Stimulated activated CD8-positive, alpha-beta memory T cell treated with anti-CD3 and anti-CD28 coated beads, Interleukin-4, amount 100 ng/mL, for 1 hour (primary cell): ENCODE measurements at places on chromosomes 1 and 21.

DNA sequence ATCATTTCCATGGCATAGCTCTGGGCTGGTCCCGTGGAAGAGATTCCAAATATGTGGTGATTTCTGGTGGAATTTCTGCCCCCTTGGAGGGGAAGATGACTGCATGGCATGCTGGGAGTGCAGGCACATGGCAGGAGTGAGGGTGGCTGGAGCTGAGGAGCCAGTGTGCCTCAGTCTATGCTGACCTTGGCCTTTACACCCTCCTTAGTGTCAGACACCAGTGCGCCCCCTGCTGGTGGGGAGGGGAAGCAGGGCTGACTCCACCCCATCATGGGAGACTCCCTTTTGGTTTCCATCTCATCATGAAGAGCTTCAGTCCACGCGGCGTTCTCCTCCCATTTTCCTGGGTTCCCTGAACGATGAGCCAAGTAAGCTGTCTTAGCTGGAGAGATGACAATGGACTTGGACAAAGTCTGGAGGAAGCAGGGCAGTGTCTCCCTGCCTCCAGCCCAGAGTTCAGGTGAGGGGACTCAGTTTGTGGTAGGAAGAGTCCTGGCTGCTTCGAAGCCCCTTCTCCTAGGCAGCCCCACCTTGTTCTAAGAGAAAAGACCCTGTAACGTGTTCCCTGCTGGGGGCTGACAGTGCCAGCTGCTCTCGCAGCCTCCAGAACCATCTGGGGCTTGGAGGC, 10.3 kb downstream of the ALX3 start:
- DNase-seq = peak; percentile 43

DNA sequence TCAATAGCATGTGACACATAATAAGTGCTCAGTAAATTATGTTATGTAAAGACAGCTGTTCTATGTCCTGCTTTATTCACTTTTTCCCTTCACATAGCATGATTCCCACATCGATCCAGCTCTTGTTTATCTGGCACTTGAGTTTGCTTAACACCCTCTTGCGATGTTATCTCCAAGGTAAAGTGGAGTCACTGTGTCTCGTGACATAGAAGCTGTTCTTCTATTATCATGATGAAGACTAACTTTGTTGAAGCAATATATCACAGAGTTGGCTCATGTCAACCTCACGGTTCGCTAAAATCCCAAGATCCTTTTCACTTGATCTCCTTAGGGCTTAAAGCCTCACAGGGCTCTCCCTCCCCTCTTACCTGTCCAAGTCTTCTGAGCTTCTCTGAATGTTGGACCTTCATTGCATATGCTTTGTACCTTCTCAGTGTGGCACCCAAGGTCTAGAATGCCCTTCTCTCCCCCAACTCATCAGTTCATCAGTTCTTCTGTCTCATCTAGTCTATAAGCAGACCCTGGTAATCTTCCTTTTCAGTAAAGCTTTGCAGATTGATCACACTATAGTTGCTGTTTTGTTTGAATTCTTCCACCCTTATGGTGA, 38.0 kb downstream of the PLXNA2 start:
- DNase-seq = no peak

DNA sequence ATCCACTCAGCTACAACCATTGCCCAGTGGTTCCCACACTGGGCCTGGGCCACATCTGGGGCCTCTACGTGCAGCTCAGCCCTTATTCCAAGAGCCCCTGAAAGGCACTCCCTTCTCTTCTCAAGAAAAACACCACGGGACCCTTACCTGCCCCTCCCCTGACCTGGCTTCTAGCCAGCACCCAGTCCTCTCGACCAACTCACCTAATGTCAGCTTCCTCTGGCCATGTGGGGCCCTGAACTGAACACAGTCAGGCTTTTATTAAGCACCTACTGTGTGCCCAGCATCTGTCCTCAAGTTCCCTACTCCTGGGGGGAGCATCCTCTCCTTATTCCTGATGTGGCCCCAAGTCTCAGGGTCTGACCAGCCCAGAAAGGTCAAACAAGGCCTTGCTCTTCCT, 208.4 kb downstream of the MATN1 start:
- DNase-seq = no peak

DNA sequence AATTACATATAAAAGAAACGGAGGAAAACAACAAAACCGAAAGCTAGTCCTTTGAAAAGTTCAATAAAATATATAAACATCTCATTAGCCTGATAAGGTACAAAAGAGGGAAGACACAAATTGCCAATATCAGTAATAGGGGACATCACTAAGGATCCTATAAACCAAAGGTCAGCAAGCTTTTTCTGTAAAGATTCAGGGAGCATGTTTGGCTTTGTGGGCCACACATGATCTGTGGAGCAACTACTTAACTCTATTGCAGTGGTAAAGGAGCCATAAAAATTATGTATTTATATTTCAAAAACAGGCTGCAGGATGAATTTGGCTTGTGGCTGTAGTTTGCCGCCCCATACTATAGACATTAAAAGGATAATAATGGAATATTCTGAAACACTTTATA, 5.5 kb upstream of the NSUN4 start:
- no peak for DNase-seq

DNA sequence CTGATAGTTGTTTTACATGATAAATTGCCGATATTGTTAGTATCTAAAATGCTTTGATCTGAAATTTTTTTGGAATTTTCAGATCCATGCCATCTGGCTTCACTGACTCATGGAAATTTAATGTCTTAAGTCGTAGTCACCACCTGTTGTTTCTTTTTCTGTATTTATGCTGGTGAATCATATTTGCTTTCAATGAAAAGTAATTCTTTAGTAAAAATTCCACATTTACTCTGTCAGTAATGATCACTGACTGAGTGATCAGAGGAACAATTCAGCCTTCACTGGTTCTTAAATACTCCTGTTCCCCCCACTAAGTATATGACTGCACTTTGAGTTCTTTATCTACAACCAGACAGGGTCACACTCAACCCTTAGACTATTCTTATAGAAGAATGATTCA, 185.6 kb upstream of the NRIP1 start:
- DNase-seq = no peak

DNA sequence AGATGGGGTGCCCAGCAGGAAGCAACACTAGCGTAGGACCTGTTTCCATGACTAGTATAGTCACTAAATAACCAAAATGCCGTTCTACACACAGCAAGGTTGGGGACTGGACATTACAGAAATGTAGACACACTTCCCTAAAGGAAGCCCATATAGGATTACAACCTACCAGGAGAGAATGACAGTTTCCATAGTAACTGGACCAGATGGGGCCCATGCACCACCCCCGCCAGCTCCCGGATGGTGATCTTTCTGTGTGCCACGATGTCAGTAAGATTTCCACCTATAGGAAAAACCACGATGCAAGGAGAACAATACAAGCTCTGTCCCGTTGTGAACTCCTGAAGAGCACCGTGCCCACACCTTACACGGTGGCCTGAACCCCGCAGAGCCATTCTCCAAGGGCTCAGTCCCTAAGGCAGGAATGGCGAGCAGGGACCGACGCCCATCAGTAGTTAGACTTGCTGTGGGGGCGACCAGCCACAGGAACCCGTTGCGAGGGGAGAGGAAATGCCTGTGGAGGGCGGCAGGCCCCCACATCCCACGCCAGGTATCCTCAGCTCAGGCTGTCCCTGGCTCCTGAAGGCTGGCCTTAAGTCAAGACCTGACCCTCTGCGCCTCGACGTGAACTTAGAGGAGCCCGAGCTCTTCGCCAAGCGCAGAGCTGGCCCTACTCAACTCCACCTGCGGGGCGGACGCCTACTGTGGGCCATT, 13.6 kb upstream of the CEP85 start:
- no peak for DNase-seq

GRCh38 chr1:29974316-29974724, 738.0 kb downstream of the PTPRU start:
- no peak for DNase-seq

DNA sequence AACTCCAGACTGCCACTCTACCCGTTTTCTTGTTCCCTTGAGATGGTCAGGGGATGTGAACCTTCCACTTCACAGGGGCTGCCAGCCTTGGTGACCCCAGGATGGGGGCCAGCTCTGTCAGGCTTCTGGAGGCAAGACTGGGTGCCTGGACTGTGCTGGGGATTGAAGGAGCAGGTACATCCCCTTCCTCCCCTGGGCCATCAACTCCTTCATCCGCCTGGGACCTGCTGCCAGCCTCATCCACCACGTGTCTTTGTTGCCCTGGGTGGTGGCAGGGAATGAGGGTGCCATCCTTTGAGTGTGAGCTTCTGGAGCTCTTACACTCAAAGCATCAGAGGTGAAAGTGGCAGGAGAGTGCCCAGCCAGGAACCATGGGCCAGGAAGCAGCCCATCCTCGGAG, 139.6 kb downstream of the IGSF21 start:
- DNase-seq = no peak

- DNase-seq = no peak
Measured at GRCh38 chr1:39981385-39981784, 26.4 kb downstream of the MFSD2A start.

DNA sequence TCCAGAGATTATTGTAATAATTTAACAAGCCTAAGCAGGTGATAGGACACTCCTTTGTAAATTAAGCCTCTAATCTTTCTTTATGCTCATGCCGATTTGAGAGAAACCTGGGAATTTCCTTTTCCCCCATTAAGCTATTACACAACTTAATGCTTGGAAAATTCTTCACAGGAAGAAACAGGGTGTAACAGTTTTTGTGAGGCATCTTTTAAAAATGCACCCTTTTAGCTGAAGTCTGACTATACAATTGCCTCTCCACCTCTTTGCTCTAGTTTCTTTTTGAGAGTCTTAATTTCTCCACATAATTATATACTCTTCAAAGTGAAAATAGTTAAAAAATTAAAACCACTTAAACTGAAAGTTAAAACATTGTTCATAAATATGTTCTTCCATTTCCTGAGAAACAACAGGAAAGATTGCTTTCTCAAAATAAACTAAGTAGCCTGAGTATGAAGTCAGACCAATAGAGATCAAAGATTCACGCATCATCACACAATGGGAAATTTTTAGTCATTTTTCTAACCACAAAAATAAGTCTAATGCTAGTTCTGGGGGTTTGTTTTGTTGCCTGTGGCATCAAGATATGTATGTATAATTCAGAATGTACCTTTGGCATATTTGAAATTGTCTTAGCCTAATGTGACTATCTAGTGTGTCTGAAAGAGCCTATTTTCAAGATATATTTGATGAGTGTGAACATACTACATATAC, 34.7 kb downstream of the LRRC8D start:
- DNase-seq = no peak

- DNase-seq = no peak
Measured at GRCh38 chr1:43425045-43425444, 28.7 kb downstream of the HYI start.

- no peak for DNase-seq
Measured at GRCh38 chr1:22489278-22489677, 37.6 kb downstream of the ZBTB40 start.

- no peak for DNase-seq
Measured at GRCh38 chr1:231194843-231195516, 33.1 kb downstream of the TRIM67 start.

- no peak for DNase-seq
Measured at GRCh38 chr1:12163210-12163609, 3.6 kb upstream of the TNFRSF1B start.

GRCh38 chr1:164950541-164950986, 391.6 kb downstream of the PBX1 start:
- no peak for DNase-seq

DNA sequence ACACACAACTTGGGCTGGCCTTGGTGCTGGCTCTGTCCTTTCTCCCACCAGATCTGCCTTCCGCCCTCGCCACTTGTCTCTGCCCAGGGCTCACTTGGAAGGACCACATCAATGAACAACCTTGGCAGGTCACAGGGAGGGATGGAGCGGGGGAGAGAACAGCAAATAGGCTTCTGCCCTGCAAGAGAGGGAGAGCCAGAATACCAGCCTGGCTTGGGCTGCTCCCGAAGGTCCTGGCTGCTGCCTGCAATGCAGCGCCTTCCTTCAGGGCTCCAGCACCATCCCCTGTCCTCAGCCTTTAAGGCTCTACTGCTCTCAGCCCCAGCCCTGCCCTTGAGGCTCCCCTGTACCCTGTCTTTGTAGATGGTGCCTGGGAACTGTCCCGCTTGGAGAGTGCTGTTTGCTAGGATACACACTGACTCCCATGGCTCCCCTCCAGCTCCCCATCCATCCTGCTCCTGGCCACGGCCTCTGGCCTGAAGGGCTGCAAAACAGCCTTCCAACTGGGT, 43.8 kb downstream of the HIVEP3 start:
- no peak for DNase-seq

DNA sequence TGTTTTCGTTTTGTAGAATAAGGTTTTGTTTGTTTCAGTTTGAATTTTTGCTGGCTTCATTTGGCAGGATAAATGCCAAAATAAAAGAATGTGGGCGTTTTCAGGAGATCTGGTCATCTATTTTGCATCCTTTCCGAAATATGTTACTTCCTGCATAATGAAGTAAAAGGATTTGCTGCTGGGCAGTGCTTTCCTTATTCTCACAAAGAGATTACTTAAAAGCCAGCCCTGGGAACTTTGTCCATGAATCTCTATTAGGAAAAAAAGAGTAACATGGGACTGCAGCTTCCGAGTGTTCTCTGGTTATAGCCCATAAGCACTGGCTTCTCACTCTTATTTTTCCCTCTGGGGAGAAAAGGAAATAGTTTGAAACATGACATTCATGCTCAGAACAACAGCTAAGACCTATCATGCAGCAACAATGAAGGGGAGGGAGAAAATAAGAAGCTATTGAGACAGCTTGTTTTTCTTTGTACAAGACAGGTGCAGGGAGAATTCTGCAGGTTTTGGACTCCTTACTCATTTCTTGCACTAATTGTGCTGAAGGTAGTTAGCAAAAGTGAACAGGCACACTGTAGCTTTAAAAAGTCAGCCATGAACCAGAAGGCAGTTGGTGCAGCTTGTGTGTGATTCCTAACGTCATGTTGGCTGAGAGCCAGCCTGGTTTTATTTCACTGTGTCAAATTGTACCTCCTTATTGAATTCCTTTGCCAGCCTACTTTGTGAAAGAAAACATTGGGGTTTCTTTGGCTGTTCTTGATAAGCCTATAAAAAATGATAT, at the start of gene SAMD13:
Gene SAMD13 (plus strand): TSS at position 705 of the 781 bp plus-strand sequence. CDS start 1,527 bp downstream, outside the sequence.
- DNase-seq = no peak

GRCh38 chr1:13700521-13701270, 708 bp downstream of the PRDM2 start:
- DNase-seq = peak; percentile 6

DNA sequence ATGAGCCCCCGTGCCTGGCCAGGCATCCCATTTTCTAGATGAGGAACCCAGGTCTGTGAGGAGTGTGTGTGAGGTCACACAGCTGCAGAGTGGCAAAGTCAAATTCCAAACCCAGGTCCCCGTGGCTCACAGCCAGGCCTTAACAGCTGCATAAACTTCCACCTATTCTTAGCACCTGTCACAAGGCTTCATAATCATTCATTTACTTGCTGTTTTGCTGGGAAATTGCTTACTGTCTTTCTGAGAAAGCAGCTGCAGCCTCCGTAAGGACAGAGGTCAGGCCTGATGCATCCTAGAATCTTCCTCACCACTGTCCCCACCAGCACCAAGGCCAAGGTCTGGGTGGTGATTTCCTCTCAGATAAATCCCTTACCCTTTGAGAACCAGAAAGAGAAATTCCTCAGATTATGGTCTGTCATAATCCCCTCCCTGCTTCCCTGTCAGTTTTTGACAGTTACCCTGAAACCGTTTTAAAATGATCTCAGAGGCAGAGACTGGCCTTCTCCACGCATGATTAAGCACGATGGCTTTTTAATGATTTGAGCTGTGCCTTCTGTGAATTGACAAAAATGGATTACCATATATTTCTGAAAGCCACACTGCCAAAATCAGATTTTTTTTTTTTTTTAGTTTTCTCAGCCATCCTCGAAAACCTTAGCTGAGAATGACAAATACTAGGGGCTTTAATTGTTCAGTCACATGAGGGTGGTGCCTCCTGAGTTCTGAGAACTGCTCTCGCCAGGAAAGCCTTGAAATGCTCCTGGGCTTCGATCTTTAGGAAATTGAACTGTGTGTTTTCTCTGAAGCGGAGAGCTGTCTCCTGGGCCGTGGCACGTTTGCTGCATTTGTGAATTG, 70.0 kb upstream of the SELENON start:
- no peak for DNase-seq
